NCI-H1417 treated with DMSO at 0.1 percent for 48 hours (cell line): ENCODE measurements at places on chromosomes 5 and 9.

- no peak for DNase-seq
Observed at GRCh38 chr5:15821506-15821905, 321.5 kb downstream of the FBXL7 start.

- DNase-seq: no peak
Observed at GRCh38 chr5:155878991-155879575, 447.9 kb upstream of the SGCD start.

GRCh38 chr5:137142764-137143605 is 356.1 kb downstream of the SPOCK1 start:
- no peak for DNase-seq

DNA sequence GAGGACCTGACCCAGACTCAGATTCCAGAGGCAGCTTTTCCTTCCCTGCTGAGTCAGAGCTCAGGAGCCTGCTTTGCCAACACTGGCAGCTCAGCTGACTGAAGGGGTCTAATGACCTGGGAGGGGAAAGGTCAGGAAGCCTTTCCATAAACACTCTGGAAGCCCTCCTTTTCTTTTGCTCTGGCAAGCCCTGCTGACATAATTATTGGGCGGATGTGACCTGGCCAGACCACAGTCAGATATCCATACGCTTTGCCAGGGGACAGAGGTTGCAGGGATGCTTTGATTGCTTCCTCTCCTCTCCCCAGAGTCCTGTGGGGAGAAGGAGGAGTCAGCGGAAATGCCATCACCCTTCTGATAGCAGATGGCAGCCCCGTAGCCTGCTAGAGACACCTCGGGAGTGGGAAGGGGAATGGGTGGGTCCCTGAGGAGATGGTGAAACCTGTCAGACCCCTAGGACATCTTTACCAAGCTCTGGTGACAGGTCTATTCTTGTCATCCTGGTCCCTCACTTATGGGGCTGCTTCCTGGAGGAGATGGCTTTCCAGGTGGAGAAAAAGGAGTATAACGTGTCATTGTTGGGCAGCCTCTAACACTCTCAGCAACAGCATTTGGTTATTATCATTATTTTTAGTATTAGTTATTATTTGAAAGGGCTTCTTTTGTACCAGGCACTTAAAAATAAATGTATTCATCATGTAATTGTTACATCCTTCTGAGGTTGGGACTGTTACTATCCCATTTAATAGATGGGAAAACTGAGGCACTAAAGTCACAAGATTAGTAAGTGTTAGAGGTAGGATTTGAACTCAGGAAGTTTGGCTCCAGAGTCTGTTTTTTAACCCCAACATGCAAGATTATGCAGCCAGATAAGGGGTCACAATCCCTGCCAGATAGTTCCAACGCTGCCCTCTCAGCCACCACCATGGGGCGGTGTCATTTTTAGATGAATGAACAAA is 11.6 kb downstream of the COL27A1 start:
- no peak for DNase-seq

DNA sequence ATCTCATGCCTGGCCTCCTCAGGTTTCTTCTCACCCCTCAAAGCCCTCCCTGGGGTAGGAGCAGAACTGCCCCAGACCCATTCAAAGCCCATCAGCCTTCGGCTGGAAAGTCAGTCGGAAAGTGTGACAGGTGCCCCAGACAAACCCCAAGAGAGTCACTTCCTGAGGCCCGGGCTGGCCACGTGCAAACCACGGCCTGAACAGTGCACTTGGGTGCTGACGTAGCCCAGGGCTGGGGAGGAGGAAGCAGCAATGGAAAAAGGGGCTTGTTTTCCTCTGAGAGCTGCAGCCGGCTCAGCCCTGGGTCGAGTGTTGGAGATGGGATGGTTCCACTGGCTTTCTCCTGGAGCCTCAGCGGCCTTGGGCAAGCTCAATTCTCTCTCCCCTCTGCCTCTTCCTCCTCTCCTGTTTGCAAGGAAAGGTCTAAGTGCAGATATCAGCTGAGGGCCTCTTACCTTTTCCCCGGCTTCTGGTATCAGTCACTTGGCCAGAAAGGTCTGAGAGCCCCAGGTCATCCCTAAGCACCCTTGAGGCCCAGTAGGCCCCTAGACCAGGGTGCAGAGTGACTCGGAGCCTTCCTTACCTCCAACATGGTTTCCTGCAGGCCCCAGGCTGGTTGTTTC is 5.9 kb upstream of the EGR1 start:
- DNase-seq: no peak

GRCh38 chr9:129178568-129179382 is 714 bp upstream of the IER5L start:
- no peak for DNase-seq
